ENCODE measurements at places on chromosomes 1 and 21. TPM values are rescaled to one million over a fixed set of nuclear protein-coding genes. Genes with fewer than 3 reads are reported as not detected.
A peak's percentile ranks its signal among the peaks of the same experiment; 100 is the strongest.

Gene SDE2
- total RNA-seq: 31.5 TPM

Gene RNU11
- not detected for total RNA-seq

Gene RGS4
- 78.0 TPM for total RNA-seq

Gene WNT2B
- 2.6 TPM for total RNA-seq

Gene MATN1
- total RNA-seq: not detected

Gene FTCD
- 0.43 TPM for total RNA-seq

Gene FCGR2B
- not detected for total RNA-seq

Gene LCE1E
- not detected for total RNA-seq

Gene SYPL2
- total RNA-seq: 4.5 TPM

Gene PGLYRP3
- not detected for total RNA-seq

DNA sequence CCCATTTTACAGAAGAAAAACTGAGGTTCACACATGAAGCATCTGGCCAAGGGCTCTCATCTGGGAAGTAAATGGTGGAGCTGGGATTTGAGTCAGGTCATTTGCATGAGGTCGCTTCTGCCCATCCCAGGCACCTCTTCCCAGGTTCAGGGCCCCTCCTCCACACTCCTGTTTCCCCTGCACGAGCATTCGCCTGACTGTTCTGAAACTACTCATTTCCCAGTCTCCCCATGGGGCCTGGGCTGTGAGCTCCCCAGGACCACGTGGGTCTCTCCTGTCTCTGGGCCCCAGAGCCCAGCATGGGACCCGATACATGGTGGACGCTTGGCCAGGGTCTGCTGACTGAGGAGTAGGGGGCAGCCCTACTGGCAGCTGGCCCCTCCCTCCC is 360.8 kb downstream of the MATN1 start:
- DNase-seq: no peak

DNA sequence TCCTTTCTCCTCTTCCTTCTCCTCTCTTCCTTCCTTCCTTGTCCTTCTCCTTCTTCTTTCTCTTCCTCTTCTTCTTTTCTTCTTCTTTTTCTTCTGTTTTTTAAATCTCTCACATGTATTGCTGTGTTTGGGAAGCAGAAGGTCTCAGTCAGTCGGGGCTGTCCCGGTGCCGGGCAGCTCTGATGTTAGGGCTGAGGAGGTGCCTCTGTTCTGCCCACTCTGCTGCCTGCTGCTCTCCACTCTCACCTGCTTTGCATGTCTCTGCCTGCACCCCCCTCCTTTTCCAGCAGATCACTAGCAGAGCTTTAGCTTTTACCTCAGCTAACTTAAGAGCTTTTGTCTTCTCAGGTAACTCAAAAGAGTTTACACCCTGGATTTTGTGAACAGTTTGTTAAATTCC is 276.6 kb downstream of the CHRM3 start:
- no peak for DNase-seq

DNA sequence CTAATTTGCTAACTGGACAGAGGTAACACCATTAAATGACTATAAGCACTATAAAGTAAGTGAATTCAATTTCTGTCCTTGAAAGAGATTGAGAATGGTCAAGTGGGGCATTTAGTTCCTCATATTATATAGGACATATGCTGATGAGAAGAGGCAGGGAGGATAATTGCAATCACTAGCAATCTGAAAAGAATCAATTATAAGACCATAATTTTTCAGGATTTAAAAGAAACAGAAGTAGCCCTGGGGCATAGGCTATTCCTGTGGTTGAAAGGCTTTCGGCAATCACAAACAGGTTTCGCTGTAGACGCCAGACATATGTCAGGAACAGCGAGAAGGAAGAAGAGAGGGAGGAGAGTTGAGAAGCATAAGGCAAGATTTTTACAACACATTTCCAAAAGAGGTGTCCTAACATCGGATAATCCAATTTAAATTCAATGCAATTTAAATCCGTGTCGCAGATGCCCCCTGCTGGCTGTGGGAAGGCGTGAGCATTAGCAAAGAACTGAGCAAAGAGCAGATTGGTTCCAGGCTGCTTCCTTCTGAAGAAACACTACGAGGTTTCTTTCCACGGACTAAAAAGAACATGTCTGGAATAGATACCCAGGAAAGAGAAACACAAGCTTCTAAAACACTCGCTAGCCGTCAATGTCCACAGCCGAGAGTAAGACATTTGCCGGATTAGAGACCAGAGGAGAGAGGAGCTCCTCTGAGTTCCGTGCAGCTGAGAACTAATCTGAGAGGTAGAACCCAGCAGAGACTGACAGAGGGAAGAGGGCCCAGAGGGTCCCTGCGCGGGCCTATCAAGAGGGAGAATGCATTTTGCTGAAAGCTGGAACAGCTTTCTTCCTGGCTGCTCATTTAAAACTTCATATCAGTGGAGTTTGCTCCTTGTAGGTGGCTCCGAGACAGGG is 27.9 kb downstream of the RGS5 start:
- DNase-seq: peak; percentile 72

GRCh38 chr1:205064741-205065316 is 19.4 kb downstream of the TMEM81 start:
- DNase-seq: no peak

DNA sequence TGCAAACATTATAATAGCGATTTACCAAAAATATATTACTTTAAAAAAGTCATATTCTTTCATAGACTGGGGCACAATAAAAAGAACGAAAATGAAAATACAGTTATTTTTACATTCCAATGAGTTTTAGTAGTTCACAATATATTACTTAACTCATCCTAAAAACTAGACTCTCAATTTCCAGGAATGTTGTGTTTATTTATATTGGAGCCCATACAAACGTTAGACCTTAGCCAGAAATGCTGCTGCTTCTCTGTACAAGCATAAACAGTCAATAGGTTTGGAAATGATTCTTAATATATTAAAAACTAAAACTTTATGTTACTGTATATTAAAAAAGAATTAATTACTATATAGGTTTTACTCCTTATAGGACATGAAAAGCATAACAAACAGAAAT is 302.3 kb downstream of the BRINP3 start:
- DNase-seq: peak; percentile 4

- DNase-seq: peak; percentile 72
These were observed 23.1 kb upstream of the ECE1 start for GRCh38 chr1:21313203-21313885.

DNA sequence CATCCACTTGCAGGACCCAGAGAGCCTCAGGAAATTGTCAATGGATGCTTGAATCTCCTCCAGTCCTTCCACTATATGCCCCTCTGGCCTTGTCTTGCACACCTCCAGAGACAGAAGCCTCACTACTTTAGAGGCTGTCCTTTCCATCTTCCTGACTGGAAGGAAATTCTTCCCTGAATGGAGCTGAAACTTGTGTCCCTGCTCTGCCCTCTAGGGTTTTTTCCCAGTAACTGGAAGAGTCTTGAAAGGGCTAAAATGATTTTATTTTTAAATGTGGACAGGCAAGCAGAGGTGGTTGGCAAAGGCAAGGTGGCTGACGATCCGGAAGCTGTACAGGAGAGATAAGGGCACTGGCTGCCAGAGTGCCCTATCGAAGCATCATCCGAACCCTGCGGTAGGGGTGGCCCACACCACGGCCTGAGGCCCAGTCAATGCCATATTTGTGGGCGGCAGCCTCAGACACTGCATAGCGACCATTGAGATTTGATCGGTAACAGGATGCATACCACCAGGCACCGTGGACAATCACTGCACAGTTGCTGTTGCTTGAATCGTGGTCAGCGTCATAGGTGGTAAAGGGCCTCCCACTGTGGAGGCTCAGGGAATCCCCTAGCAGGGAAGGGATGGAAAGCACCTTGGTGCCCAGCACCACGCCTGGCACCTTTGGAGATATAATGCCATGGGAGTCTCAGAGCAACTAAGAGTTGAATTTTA is 2.3 kb upstream of the MAP3K6 start:
- peak; percentile 45 for DNase-seq

DNA sequence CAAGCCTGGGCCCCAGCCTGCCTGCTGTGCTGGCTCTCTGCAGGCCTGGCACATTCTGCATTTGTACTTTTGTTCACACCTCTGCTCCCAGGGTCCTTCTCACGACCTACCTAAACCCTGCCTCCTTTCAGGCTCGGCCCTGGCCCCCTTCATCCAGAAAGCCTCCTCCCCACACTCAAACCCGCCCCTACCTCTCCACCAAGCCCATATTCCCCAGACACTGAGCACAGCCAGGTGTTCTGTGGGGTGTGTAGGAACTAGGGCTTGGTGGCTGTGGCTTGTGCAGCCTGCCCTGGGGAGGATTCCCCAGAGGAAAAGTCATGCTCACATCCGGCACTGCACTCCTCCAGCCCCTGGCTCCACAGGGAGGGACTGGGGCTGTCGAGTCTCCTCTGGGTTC is 8.2 kb upstream of the MIXL1 start:
- DNase-seq: no peak

GRCh38 chr1:87143413-87144135 is 185.1 kb upstream of the LMO4 start:
- no peak for DNase-seq

GRCh38 chr1:189046127-189046526 is 1431.5 kb downstream of the BRINP3 start:
- no peak for DNase-seq

GRCh38 chr1:232017057-232017456 is 390.5 kb downstream of the DISC1 start:
- DNase-seq: peak; percentile 74

DNA sequence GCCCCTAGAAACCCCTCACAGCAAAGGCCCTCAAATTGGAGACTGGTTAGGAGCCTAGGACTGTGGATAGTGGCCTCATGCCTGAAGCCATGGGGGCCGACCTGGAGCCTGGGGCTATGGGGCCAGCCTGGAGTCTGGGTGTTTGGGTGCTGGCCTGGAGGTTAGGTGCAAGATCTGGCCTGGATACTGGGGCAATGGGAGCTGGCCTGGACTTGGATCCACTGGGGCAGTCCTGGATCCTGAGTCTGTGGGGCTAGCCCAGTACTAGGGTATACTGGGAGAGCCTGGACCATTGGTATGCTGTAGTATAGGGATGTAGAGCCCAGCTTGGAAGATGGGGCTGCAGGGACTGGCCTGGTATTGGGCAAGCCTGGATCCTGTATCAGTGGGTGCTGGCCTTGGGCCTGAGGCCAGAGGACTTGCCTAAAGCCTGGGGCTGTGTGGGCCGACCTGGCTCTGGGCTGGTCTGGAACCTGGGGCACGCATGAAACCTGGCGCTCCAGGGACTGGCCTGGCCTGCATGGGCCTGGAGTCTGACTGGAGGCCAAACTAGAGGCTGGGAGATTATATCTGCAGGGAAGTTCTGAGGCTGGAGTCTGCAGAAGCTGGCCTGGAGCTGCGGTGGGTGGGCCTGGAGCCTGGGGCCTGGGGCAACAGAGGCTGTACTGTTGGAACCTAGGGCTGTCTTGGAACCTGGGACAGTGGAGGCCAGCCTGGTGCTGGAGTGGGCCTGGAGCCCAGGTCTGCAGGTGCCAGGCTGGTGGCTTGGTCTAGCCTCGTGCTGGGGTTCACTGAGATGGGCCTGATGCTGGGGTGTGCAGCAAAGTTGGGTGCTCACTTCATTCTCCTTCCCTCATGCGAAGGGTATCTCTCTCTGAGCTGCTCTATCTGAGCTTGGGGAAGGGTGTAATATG is 12.6 kb upstream of the DENND1B start:
- no peak for DNase-seq

DNA sequence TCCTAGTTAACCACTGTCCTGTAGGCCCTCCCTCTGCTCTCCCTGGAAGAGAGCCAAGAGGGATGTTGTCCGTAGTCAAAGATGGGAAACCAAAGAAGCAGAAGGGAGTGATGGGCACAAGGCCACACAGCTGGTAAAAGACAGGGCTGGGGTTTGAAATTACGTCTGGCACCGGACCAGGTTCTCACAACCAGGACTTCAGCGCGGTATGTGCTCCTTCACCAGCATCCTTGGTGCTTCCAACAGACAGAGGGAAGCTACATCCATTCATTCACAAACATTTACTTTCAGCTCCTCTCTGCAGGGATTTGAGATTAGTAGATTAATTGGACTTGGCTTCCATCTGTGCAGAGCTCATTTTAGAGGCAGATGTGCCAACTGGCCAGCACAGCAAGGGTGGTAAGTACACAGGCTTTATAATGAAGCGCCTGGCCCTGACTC is 191.2 kb downstream of the TRABD2B start:
- DNase-seq: no peak

- no peak for DNase-seq
These were observed 6.2 kb upstream of the ANKRD65 start for GRCh38 chr1:1427106-1427819.

DNA sequence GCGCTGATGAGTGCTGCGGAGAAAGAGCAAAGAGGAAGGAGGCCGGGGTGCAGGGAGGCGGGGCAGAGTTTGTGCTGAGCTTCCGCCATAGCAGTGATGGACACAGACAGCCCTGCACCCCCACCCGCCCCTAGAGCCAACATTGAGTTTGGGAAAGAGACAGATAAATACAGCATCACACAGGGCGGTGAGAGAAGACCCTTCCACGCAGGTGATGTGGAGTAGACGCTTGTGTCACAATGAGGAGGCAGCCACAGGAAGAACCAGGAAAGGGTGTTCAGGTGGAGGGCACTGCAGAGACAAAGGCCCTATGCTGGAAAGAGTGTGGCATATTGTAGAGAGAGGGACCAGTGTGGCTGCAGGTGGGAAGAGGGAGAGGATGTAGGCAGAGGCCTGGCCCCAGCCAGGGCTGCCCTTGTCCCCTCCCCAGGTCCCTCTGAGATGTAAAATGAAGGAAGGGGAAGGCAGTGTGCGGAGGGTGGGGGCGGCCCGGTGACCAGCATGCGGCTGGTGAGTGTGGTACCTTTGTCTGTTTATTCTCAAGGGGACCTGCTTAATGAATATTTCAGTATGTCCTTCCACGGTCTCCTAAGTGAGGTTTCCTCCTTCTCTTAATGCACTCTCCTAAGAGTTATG is 194.4 kb upstream of the TMEM51 start:
- DNase-seq: no peak

- no peak for DNase-seq
These were observed 1098.1 kb downstream of the NCAM2 start for GRCh38 chr21:22096314-22096713.

DNA sequence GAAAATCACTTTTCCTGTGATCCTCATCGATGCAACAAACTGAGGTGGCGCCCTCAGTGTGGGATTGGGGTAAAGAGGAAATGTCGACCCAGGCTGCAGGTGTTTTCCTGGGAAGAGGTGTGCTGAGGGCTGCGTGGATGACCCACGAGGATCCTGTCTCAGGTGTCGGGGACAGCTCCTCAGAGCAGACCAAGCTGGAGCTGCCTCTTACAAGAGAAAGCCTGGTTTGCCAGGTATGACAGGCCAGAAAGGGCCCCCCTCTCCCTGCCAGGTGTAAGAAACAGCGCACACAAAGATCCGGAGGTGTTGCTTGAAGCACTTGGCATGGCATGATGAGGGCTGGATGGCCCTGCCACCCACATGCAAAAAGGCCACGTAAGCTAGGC is 12.6 kb downstream of the FHAD1 start:
- DNase-seq: no peak

DNA sequence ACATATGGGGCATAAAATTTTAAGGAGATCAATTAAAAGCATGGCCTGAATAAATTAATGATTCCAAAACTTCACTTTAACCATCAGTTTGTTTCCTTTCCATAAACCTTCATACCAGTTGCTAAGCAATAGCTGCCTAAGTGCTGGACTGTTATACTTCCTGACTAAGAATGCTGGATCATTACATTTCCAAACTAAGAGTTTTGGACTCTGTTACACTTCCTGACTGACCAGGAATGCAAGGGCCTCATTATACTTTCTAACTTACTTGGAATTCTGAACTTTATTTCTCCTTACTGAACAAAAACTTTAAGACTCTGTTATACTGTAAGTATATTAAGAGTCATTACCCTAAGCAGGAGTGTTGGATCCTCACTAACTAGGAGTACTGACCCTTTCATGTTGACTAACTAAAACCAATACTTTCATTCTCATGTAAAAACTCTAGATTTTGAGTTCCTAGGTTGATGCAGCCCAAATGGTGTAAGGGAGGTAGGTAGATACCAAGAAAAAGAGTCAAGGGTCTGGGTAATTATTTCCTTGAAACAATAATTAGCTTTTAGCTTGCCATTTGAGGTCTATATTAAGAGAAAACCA is 118.2 kb downstream of the FAF1 start:
- peak; percentile 18 for DNase-seq
